Stimulated activated CD4-positive, alpha-beta T cell treated with anti-CD3 and anti-CD28 coated beads, TNF-alpha, amount 100 ng/mL, for 48 hours (primary cell): ENCODE measurements at places on chromosomes 1 and 21.

DNA sequence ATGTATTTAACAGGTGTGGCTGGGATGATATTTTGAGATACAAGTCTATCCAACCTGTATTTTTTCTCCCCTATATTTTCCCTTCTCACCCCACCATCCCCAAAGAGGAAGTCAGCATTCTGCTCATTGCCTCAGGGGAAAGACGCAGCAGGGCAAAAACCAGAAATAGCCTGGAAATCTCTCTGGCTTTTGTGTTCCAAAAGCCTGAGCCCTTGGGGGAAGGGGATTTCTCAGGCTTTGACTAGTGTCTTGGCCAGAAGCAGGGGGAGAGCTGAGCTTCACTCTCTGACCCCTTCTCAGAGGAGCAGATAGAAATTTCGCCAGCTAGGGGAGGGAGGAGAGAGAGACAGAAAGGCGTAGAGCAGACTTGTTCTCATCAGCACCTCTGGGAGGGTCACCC is 244.7 kb downstream of the RRAGC start:
- DNase-seq = no peak

- no peak for DNase-seq
Observed at GRCh38 chr1:35605867-35606182, 32.7 kb downstream of the TFAP2E start.

DNA sequence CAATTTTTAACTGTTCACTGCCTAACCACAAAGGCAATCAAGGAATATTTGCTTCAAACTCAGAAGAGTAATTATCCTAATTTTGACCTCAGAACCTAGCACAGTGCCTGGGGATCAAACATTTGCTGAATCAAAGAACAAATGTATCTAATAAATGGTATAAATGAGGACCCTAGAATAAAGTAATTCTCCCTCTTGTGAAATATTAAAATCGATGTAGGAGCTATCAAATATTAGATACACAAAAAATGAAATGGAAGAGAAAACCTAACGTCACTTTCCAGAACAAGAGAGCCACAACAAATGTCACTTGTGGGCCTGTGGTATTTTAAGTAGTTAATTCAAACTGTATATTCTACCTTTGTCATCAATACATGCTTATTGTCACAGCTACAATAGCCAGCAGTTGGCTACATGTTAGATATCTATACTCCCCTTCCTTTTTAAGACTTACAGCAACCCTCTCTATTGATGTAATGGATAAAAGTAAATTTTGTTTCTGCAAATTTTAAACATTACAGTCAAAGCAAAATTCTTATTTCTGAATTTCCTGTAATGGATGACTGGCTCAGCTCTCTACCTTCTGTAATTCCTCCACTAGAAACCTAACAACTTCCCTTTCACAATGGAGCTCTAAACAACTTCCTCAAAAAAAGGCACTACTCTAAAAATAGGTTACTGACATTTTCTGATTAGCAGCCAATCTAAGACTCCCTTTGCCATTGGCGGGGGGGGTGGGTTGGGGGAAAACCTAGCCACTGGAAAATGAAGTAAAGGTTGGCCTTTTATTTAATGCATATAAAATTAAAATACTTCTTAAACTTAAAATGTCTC is 37.6 kb downstream of the PUM1 start:
- DNase-seq = no peak

GRCh38 chr1:66025188-66025587 is 232.5 kb downstream of the PDE4B start:
- DNase-seq = no peak

GRCh38 chr1:113663165-113663951 is 95.9 kb downstream of the PHTF1 start:
- no peak for DNase-seq

GRCh38 chr1:90391126-90391525 is 326.0 kb downstream of the BARHL2 start:
- DNase-seq = no peak

- no peak for DNase-seq
Observed at GRCh38 chr1:215786997-215787396, 219.9 kb downstream of the KCTD3 start.

DNA sequence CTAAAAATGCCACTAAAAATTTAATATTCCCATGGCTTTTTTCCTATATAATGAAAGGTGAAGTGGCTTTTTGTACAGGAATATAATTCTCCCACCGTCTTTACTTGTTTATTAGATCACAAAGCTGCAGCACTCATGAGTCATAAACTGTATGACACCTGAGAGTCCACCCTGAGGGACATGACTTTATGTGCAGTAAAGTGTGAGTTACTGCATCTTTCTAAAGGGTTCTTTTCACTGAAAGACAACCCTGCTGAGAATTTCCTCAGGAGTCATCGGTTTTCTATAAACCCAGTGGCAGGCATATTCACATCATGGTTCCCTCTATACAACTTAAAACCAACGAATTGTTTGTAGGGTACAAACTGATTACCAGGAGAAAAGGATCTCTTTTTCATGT is 77.4 kb downstream of the APP start:
- no peak for DNase-seq
